ENCODE measurements at places on chromosomes 7 and 10.

GRCh38 chr7:141590666-141591065, 39.5 kb downstream of the AGK start:
- no peak for DNase-seq

- no peak for DNase-seq
These were observed 124.0 kb downstream of the CNNM2 start for GRCh38 chr10:103042129-103042528.

- no peak for DNase-seq
These were observed 434.3 kb upstream of the SEMA3D start for GRCh38 chr7:85620936-85621685.

DNA sequence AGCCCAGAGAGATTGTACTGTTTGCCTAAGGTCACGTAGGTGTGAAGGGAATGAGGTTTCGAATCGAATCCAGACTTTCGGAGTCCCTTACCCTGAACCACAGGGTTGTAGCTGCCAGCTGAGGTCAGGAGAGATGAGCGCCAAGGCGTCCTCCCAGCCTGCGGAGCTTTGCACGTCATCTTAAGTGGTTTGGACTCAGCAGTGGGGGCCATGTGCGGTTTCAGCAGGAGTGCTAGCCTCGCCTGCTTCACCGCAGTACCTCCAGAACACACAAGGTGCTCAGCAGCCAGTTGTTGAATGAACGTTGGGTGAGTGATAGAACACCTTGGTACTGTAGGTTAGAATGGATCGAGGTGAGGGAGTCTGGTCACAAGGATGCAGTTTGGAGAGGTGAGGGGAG, 74.9 kb upstream of the PPIF start:
- no peak for DNase-seq

DNA sequence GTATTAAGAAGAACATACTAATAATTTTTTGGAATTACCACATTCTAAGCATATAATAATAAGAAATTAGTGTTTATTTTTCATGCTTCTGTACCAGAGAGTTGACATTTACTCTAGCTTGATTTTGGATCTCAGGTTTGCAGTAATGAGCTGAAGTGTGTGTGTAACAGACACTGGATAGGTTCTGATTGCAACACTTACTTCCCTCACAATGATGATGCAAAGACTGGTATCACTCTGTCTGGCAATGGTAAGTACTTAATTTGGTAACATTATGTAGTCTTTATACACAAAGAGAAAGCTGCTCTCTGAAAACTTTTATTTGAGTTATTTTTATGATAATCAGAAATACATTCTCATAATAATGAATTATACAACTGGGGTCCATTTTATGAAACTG, 54.1 kb downstream of the SRI start:
- DNase-seq = no peak

GRCh38 chr7:22697876-22698606, 29.0 kb upstream of the IL6 start:
- DNase-seq = no peak

DNA sequence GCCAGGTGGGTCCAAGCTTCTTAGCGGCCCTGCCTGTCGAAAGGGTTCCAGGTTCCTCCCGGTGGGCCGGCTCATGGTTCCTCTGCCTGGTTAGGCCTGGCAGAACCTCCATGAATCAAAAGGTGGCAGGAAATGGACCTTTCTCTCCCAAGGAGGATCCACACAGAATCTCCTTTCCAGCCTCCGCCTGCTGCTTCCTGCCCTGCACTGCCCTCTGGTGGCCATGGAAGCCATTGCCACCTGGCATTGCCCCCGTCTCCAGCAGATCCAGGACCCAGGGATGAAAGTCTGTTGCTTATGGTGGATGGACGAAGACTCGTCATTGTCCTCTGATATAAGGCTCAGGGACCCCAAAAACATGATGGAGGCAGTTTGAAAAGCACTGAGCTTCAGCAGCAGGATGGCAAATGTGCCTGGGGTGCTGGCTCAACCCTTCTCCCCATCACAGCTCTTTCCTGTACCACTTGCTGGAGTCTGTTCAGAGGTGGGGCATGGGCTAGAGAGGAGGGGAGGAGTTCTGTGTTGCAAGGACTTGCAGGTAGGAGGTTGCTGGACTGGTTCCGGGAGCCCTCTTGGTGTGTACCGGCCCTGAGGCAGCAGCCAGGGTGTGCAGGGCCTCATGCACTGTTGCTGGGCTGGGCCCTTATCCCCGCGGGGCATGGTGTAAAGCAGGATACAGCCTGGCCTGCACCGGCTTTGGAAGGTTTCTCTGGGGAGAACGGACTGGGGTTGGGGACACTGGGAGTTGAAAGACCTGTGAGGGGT, 11.3 kb upstream of the INMT start:
- peak; percentile 96 for DNase-seq

- DNase-seq = no peak
These were observed 26.0 kb downstream of the PPP1R9A start for GRCh38 chr7:94933256-94933990.

GRCh38 chr7:121633186-121633585, 237.1 kb upstream of the FAM3C start:
- DNase-seq = no peak

DNA sequence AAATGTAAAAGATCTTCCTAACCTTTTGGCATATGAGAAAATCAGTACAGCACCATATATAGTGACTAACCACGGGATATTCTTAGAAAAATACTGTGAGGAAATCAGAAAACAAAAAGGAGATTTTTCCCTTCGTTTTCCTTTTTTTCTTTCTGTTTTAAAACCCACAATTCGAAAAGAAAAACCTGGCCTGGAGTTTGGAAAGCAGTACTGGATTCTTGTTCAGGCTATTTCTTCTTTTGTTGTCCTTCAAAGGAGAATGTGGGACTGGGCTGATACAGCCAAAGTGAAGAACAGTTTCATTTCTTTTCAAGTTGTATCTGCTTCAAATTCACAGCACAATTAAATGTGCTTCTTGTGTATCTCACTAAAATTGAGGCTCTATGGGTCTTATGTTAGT, 156.8 kb upstream of the PHYHIPL start:
- no peak for DNase-seq

- no peak for DNase-seq
These were observed 19.5 kb downstream of the TAX1BP1 start for GRCh38 chr7:27759491-27759890.

- DNase-seq = no peak
These were observed 45.0 kb downstream of the TNS3 start for GRCh38 chr7:47536661-47537611.

DNA sequence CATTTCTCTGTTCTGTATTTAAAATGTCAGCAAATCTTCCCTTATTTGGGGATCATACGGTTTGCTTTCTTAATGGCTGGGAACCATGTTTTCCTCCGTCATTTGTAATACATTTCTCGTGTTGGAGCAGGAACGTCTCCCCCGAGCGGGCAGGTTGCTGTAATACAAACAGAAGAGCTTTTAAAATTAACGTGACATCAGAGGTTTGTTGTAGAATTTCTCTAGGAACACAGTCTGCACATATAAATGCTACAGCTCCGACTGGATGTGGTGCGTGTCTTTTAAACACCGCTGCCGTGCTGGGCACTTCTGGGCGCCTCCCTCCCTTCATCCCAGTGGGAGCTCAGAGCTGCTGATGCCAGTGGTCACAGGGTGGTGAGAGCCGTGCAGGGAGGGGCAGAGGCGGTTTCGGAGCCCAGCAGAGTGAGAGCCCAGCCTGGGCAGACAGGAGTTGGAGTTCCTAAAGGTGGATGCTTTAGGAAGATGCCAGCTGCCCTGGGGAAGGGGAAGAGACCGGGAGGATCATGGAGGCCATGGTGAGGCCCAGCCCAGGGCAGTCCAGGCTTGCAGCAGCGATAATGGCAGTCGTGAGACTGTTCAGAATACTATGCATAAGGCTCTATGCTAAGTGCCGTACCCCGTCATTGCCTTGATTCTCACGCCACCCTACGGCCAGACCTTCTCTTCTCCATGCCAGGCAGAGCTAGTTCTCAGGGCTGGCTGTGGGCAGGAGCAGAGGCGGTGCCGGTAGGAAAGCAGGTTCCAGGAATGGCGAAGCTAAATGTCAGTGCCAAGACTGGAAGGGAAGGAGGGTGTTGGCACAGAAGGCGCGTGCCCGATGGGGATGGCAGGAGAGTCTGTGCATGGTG, 96.2 kb downstream of the GLRX3 start:
- DNase-seq = no peak

Measured in HuH-7.5 (cell line).